NCI-H446 treated with DMSO at 0.1 percent for 48 hours (cell line): ENCODE measurements at places on chromosomes 13 and 19.

GRCh38 chr19:2603334-2603733, 99.2 kb downstream of the GNG7 start:
- DNase-seq = no peak

DNA sequence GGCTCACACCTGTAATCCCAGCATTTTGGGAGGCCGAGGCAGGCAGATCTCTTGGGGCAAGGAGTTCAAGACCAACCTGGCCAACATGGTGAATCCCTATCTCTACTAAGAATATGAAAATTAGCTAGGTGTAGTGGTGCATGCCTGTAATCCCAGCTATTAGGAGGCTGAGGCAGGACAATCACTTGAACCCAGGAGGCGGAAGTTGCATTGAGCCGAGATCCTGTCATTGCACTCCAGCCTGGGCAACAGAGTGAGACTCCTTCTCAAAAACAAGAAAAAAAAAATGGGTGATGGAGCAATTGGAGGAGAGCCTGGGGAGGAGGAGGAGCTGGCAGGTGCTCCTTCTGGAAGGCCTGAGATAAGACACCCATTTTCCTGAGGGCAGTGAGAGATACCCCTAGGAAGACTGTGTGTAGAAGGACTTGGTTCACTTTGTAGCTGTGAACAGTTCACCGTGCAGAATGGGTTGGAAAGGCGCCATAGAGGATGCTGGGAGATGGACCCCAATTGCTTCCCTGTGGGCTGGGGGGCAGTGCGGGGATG, 8.7 kb upstream of the CARM1 start:
- no peak for DNase-seq

DNA sequence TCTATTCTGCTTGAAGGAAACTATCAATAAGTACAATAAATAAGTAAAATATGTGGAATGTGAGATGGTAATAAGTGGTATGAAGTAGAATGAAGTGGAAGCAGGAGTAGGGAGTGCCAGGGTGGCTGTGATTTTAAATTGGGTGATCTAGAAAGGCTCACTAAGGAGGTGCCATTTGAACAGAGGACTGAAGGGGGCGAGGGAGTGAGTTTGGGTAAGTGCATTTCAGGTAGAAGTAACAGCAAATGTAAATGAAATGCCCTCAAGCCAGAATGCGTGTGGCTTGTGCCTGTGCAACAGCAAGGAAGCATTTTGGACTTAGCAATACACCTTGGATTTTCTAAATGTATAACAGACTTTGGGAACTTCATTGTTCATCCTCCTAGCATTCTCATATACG, 77.1 kb downstream of the CCNA1 start:
- no peak for DNase-seq

- no peak for DNase-seq
Measured at GRCh38 chr19:39390451-39390750, 505 bp downstream of the PAF1 start.

DNA sequence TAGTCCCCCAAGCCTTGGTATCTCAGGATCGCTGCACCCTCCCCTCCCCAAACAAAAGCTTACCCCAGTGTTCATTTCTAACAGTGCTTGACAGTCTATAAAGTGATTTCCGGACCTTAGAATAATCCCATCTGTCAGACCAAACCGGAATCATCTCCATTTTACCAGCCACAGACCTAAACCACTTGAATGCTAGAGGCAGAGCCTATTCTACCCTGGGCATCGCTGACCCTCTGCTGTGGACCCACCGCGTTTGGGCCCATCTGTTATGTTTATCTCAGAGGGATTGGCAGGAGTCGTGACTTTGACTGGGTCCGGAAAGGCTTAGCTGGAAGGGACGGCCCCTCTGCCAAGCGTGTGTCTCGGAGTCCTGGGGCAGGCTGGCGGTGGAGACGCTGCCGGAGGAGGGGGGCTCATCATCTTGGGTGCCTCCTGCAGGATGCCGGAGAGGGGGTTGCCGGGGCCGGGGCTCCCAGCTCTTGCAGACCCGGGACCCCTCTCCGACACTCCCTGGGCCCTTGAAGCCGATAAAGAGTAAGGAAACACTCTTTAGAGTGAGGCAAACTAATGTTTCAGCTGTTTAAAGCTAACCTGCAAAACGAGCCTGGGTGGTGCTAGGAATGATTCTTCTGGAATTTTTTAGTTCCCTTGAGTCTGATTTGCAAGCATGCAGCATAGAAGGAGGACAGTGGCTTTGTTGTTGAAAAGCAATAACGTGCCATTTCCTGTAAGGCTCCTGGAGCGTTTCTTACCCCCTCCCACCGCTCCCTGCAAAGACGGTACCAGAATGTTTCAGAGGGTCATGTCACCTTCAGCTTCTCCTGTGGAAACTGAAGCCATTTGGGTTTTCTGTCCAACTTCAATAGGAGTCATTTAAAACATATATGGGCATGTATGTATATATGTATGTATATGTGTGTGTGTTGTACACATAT, 1.3 kb downstream of the SLC25A42 start:
- no peak for DNase-seq

DNA sequence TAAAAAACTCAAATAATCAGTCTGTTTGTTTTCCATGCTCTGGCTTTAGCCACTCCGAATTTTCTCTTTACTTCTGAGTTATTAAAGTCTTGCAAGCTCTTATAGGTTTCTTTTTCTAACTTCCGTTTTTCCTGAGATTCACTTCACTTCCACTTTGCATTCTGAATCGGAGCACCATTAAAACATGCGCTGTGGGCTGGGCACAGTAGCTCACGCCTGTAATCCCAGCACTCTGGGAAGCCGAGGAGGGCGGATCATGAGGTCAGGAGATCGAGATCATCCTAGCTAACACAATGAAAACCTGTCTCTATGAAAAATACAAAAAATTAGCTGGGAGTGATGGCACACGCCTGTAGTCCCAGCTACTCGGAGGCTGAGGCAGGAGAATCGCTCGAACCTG, 357.9 kb downstream of the SLITRK6 start:
- no peak for DNase-seq

- peak; percentile 68 for DNase-seq
Measured at GRCh38 chr13:42836930-42837690, 55.7 kb downstream of the FAM216B start.
